ENCODE measurements at places on chromosomes 7 and 10.

DNA sequence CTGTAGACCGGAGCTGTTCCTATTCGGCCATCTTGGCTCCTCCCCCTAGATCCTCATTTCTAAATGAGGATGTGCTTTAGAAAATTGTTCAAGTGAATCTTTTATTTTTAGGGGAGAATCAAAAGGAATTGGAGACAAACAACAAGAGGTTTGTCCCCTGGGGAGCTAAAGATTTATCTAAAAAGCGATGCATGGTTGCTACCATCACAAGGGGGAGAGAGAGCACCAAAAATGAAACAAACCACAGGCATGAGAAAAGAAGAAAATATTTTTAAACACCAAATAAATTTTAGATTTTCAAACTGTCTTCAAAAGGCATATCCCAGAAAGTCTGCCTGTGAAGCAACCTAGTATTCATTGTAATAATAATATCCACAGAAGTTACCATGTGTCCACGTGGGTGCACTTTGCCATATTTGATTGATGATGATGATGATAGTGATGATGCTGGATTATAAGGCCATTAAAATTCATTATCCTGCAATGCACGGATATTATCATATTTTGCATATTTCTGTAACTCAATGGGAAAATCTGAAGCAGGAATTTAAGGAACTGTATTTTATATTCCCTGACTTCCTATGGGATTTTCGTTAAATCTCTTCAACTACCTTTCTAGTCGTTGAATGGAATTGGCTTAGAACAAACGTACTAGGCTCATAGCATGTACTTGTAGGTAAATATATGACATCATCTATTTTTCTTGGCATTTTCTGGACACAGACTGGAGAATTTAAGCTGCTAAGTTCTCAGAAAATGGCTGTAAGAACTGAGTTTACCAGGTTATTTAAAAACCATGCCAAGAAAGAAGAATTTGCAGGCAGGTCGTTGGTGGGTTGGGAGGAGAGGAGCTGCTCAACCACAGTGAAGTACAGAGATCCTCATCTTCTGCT is 171.6 kb downstream of the WDR37 start:
- no peak for DNase-seq

DNA sequence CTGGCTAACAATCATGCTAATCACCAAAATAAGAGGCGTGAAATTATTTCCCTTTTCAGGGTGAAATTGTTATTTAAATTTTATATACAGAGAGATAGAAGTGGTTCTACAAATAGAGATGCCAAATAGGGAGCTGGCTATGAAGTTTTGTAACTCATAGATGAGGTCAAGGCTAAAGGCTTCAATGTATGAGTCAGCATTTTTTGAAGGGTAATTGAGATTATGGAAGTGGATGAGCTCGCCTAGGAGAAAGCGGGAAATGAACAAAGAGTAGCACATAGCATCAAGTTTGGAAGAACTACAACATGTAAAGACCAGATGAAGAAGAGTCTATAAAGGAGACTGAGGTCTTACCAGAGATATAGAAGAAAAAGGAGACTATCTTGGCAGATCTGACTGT is 838.1 kb downstream of the DNAJB9 start:
- no peak for DNase-seq

DNA sequence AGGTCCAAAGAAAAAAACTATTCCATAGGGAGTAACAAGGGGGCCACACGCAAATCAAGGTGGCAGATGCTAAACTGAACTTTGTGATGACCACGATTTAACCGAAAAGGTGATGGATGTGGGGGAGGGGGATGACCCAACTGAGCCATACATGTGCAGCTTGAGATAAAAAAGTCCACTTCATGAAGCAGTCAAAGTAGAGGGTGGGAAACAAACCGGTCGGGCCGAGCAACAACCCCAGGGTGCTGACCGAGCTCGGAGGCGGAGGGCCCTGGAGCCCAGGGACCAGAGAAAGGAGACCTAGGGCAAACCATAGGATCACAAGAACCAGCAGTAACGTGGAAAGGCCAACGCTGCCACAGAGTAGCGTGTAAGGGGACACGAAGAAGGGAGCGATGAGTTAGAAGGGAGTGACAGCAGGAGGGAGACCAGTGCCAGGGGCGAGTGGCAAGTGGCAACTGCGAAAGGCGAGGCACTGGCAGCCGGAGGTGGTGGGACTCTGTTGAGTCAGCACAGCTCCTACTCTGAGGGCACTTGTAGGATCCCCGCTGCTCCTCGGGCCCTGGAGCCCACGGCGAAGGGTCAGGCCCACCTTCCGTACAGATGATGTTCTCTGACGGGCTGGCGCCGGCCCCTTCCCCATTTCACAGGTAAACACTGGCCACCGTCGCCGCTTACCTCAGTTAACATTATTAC is 540 bp downstream of the SNX13 start:
- DNase-seq: peak; percentile 52

GRCh38 chr7:81499262-81500116 is 270.4 kb downstream of the HGF start:
- DNase-seq: no peak

GRCh38 chr7:23960361-23960760 is 250.3 kb downstream of the STK31 start:
- no peak for DNase-seq

DNA sequence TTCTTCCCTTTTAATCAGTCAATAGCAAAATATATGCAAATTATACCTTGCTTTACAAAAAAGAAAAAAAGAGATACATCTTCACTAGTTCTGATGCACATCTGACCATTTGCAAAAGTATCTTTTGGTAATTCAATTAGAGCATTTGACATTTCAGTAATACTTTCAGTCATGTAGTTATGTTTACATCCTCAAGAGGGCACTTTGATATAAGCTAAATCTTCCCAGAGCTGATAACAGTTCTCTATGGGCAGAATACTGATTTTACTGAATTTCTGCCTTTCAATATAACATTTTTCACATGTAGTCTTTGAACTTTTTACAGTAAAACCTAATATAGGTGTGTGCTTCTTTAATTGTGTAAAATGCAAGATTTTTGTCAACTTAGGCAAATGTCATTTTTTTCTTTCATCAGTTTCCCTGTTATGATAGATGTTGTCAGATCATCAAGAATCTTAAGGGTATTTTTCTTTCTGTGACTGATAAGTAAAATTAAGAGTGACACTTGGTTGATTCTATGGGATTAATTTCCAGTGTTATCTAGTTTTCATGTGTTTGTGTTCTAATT is 703.5 kb upstream of the SEMA3D start:
- no peak for DNase-seq

- DNase-seq: no peak
Observed at GRCh38 chr10:66680886-66681285, 244.9 kb upstream of the LRRTM3 start.

Data from effector memory CD8-positive, alpha-beta T cell (primary cell).